ENCODE measurements at places on chromosomes 6 and 20.

GRCh38 chr20:21378259-21378658 is 19.1 kb downstream of the NKX2-4 start:
- DNase-seq = no peak

- no peak for DNase-seq
These were observed 3.9 kb downstream of the CCN2 start for GRCh38 chr6:131946992-131947955.

GRCh38 chr20:23120936-23121750 is 35.0 kb upstream of the CD93 start:
- DNase-seq = no peak

DNA sequence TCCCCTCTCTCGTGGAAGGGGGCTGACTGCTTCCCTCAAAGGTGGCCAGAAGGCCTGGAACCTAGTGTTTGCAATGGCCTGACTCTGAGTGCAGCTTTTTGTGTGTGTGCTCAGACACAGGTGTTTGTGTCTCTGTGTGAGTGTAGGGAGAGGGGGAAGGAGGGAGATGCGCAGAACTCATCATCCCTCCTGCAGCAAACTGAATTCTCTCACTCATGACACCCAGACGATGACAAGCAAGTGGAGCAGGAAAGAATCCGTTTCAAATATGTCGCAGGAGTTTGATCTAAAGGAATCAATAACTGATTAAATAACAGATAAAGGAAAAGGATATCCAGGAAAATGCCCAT is 101.4 kb downstream of the TNFAIP3 start:
- no peak for DNase-seq

DNA sequence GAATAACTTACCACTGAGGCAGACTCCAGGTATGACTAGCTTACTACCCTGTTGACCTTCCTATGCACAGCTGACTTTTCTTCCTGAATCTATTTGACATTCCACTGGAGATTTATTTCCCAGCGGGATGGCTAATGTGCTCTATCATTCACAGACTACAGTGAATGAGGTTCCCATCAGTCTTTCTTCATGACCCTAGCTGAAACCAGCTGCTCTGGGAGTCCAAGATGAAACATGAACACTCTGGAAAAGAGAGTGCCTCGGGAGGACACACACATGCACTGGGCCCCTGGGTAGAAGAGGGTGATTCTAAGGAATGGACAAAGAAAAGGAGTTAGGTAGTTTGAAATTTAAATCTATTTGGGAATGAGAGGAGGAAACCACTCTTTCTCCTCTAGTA is 82.6 kb upstream of the DST start:
- DNase-seq = no peak

GRCh38 chr6:126888727-126889725 is 229.4 kb upstream of the RSPO3 start:
- no peak for DNase-seq

GRCh38 chr20:31717478-31718201 is 5.0 kb downstream of the BCL2L1 start:
- no peak for DNase-seq

DNA sequence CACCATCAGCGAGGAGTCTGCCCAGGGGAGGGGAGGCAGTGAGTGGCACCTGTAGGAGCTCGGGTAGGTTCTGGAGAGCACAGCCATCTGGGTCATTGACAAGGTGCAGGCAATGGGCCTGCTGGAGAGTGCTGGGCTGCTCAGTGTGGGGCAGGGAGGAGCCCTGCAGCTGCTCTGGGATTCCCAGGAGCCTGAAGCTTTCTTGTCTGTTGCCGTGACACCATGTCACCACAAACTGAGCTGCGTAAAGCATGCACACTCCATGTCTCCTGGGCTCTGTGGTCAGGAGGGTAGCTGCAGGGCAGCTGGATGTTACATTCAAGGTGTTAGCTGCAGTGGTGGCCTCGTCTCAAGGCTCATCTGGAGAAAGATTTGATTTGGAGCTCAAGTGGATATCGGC is 4.5 kb upstream of the SLC22A1 start:
- no peak for DNase-seq

- DNase-seq = no peak
These were observed 561.4 kb downstream of the PKHD1 start for GRCh38 chr6:51526049-51526448.

GRCh38 chr6:43171707-43172103 is 636 bp downstream of the SRF start:
- no peak for DNase-seq

- peak; percentile 33 for DNase-seq
These were observed 25.5 kb upstream of the KCNK16 start for GRCh38 chr6:39347906-39348585.

GRCh38 chr20:56626367-56627121 is 2.6 kb upstream of the TFAP2C start:
- DNase-seq = no peak

DNA sequence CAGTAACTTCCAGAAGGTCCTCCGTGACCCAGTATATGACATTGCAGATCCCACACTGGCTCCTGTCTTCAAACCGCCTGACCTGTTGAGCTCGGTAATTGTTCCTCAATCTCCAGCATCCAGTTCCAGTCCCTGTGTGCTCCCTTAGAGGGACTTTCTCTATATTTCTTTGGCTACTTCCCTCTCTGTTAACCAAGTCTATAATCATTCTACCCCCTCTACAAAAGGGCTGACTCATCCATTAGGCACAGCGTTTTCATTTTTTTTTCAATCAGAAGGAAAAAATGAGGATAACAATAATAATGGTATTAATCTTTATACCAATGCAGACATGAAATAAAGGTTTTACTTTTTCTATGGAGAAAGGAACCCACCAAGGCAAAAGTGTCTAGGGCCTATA is 69.3 kb downstream of the FAM229B start:
- no peak for DNase-seq

DNA sequence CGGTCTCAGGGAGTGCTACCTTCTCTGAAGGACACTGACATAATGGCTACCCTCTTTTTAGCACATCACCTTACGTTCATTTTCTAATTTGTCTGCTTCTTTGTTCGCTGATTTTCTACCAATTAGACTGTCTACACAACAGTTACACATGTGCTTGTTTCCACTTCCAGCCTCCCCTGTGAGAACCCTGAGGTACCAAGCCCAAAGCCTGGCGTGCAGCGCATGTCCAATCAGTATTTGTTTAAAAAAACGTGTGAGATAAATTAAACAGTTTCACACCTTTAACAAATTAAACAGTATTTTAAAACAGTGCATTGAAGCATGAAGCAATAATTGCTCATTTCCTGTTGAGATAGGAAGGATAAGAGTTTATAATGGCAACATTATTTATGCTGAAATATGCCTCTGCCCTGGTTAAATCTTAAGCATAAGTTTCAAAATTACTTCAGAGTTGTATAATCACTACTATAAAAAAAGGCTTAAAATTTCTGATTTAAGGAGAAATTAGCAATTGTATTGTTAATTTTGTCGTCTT is 88.9 kb downstream of the MAP3K5 start:
- DNase-seq = no peak

GRCh38 chr6:12342664-12343063 is 52.5 kb downstream of the EDN1 start:
- no peak for DNase-seq

DNA sequence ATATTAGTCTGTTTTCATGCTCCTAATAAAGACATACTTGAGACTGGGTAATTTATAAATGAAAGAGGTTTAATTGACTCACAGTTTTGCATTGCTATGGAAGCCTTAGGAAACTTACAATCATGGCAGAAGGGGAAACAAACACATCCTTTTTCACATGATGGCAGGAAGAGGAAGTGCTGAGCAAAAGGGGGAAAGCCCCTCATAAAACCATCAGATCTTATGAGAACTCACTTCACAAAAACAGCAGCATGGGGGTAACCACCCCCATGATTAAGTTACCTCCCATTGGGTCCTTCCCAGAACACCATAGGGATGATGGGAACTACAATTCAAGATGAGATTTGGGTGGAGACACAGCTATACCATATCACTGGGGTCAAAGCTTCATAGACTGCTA is 254.2 kb downstream of the ERMARD start:
- DNase-seq = no peak

- DNase-seq = no peak
These were observed 28.1 kb upstream of the FOXP4 start for GRCh38 chr6:41518118-41518517.

GRCh38 chr20:10649797-10650160 is 24.0 kb downstream of the JAG1 start:
- no peak for DNase-seq

- no peak for DNase-seq
These were observed 18.6 kb upstream of the SPDEF start for GRCh38 chr6:34574647-34575293.

- no peak for DNase-seq
These were observed 6.1 kb downstream of the PLAGL2 start for GRCh38 chr20:32201296-32201976.

- no peak for DNase-seq
These were observed 23.1 kb downstream of the TGM2 start for GRCh38 chr20:38141889-38142494.

- DNase-seq = no peak
These were observed 240.7 kb downstream of the ARID1B start for GRCh38 chr6:157017861-157018260.

DNA sequence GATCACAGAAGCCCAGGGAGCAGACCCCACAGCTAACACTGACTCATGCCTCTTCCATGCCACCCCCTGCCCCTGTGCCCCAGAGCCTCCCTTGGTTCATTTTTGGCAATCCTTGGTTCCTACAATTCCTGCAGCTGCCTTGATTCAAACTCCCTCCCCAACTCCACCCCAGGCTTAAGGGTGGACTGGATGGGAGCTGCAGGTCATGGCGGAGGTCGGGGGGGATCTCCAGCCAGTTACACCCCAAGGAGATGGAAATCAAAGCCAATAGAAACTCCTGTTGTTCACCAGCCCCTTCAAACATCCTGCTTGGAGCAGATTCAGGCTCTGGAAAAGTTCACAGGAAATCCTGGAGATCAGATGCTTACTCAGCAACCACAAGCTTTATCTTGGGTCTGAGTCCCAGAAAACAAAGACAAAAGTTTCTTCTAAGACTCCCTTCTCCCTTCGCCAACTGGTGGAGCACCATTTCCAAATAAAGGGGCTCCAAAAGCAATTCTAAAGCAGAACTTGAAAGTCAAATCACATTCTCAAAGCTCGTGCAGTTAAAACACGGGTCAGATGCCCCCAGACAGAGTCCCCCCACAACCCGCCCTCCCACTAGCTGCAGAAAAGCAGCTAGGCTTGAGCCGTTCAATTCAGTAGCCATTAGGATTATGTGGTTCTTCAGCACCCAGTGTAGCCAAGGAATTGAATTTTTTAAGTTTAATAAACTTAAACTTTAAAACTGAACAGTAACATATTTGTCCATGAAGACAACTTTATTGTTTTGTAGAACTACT is 149.5 kb downstream of the ANKRD60 start:
- no peak for DNase-seq

GRCh38 chr20:58196402-58197184 is 31.9 kb downstream of the ANKRD60 start:
- DNase-seq = no peak

DNA sequence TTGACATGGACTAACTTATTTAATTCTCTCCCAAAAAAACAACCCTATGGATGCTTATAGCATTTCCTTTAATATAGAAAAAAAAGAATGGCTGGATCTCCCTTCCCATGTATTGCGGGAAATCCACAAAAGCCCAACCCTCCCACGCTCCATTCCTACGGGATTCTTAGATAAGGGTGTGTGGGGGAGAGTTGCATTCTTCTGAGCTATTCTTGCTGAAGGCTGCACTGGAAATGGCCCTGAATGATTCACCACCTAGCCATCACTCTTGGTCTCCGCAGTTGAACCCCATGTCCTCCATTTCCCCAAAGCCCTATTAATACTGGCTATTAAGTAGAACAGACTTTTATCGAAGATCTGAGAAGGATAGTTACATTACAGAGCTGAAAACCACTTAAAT is 41.9 kb upstream of the ADGRF5 start:
- no peak for DNase-seq

- no peak for DNase-seq
These were observed 42.2 kb upstream of the CEP85L start for GRCh38 chr6:118693562-118693961.

- DNase-seq = no peak
These were observed 155.3 kb downstream of the PLCB1 start for GRCh38 chr20:8287340-8287739.

- DNase-seq = peak; percentile 29
These were observed 25.1 kb upstream of the TRIM26 start for GRCh38 chr6:30238178-30238795.

DNA sequence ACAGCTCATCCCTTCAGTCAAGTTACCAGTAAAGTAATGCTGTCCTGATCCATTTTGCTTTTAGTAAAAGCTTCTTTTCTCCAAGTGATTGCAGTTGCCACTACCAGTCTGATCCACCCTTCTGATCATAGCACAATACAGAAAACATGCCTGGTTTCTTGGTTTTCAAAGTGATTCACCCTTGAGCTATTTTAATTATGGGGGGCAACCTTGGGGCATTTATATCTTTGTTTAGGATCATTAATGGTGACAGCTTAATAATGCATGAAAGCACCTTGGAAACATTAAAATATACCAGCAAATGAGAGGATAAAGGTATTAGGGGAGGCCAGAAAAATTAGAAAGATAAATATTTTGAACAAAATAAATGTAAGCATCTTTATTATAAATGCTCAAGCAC is 38.4 kb downstream of the LRRC1 start:
- DNase-seq = no peak

DNA sequence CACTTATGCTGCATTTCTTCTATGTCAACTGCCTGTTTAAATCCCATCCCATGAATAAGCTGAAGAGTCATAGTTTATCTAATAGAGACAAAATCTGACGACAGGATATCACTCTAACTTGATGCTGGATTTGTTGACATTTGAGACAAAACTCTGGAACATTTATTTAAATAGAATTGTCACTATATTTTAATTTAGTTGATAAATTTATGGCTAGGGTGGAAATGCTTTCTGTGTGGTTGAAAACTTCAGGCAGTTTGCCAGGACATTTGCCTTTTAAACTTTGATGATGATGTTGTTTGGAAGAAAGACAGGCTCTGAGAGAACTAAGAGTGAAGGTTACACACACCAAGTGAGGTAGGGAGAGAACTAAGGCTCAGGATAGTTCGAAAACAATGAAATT is 68.1 kb downstream of the GJA1 start:
- DNase-seq = peak; percentile 18

GRCh38 chr6:41785689-41786450 is 1.6 kb upstream of the TOMM6 start:
- no peak for DNase-seq

GRCh38 chr6:30211899-30212298 is 1.3 kb downstream of the TRIM26 start:
- DNase-seq = no peak
